ENCODE measurements at places on chromosomes 3 and 15. TPM values are rescaled to one million over a fixed set of nuclear protein-coding genes. Genes with fewer than 3 reads are reported as not detected.
A peak's percentile ranks its signal among the peaks of the same experiment; 100 is the strongest.

The GPR27 gene
- 11.2 TPM for total RNA-seq

DNA sequence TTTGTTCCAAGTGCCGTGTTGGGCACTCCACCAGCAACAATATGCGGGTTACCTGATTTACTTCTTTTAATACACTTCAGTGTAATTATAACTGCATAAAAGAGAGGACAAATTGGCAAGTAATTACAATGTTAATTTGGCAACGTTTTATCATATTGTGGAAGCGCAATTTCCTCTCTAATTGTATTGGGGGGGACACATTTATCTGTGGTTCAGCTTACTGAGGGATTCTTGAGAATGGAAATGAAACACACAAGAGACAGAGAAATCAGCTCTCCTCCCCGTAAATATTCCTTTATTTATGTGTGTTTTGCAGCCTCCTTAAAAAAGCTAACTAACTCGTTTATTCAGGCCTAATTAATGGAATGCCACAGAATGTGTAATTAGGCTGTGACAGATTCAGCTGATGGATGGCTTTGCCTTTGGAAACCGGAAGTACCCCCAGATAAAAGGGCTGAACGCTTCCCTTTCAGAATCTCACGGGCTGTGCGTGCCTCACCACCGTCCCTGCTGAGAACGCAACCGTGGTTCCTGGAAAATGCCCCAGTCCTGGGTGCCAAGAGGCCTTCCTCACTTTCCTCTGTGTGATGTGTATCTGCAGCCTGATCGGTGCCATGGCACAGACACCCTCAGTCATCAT, 247.1 kb upstream of the ST8SIA2 start:
- no peak for DNase-seq

The CFAP92 gene
- 1.7 TPM for total RNA-seq

GRCh38 chr3:192188218-192188835, 539.0 kb downstream of the FGF12 start:
- DNase-seq = peak; percentile 36

GRCh38 chr3:88985491-88985890, 121.9 kb upstream of the EPHA3 start:
- DNase-seq = no peak

GRCh38 chr3:193897288-193897687, 238.7 kb upstream of the HES1 start:
- DNase-seq = no peak

- no peak for DNase-seq
Measured at GRCh38 chr3:156770699-156771414, 55.3 kb upstream of the LEKR1 start.

The ACY1 gene
- total RNA-seq = 42.1 TPM

DNA sequence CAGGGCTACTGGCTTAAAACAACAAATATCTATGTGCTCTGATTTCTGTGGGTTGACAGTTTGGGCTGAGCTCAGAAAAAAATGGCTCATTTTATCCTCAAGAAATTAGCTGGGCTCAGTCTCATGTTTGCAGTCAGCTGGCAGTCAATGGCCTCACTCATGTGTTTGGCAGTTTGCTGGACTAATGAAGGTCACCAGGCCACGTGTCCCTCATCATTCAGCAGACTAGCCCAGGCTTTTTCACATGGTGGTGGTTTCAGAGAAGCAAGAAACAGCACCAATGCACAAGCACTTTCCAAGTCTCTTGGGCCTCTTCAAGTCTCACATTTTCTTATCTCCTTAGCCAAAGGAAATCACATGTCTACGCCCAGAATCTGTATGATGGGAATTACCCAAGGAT, 478.3 kb upstream of the PPP2R3A start:
- DNase-seq = no peak

DNA sequence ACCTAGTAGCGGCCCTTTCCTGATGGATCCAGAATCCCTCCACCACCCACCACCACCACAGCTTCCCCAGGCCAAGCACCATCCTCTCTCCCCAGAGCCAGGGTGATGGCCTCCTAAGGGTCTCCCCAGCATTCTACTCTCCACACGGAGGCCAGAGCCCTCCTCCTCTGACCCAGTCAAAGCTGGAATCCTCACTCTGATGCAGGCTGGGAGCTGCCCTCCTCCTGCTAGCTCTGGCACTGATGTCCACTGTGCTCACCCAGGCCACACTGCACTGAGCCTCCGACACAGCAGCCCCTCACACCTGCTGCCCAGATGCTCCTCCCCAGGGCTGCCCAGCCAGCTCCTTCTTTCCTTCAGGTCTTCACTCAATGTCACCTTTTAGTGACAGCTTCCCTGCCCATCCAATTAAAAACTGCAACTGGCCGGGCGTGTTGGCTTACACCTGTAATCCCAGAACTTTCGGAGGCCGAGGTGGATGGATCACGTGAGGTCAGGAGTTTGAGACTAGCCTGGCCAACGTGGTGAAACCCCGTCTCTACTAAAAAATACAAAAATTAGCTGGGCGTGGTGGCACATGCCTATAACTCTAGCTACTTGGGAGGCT, 21.0 kb downstream of the XXYLT1 start:
- DNase-seq = no peak

GRCh38 chr3:63933459-63933858, 21.3 kb upstream of the SCAANT1 start:
- no peak for DNase-seq

The FRMD5 gene
- 0.36 TPM for total RNA-seq

The NEK10 gene
- 9.1 TPM for total RNA-seq

The ARHGEF3 gene
- total RNA-seq = 21.6 TPM

DNA sequence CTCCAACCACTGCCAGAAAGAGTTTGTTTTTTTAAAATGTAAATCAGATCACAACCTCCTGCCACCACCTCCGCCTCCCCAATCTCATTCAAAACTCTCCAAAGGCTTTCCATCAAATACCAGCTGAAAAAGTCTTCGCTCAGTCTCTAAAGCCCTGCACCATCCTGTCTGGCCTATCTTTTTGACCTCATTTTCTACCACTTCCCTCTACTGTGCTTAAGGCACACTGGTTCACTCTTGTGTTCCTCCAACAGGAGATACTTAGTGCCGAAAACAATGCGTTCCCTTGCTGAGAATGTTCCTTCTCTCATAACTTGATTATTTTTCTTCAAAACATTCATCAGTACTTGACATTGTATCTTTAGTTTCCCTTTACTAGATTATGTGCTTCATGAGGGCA, 3.5 kb downstream of the BTBD1 start:
- DNase-seq = no peak

- no peak for DNase-seq
Measured at GRCh38 chr3:44825264-44825925, 36.3 kb upstream of the TMEM42 start.

DNA sequence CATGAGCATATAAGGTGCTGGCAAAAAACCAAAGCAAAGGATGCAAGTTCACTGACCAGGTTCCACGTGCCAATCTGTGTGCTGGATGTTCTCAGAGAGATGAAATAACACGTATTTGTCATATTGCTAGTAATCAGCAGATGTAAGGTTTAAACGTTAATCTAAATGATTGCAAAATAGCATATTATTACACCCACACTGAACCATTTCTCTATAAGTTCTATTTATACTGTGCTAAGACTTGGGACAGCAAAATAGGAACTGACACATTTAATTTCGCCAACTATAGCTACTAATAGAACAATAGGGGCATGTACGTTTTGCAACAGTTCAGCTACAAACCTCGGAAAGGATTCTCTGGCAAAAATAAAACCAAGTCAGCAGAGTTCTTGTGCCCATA, 350.3 kb upstream of the ZNF385D start:
- no peak for DNase-seq

- DNase-seq = no peak
Measured at GRCh38 chr3:66537735-66538134, 36.9 kb upstream of the LRIG1 start.

DNA sequence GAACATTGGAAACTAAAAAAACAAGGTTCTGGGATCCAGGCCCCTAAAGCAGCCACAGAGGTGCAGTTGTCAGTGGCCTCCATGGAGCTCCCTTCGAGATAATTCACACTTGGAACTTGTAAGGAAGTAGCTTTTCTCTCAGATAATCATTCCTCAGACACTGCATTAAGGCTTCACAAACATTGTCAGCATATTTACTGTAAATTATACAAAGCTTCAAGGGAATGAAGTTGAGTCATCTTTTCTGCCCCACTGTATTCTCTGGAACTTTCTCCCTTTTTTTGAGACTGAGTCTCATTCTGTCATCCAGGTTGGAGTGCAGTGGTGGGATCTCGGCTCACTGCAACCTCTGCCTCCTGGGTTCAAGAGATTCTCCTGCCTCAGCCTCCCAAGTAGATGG, 7.1 kb downstream of the BLOC1S6 start:
- no peak for DNase-seq

- peak; percentile 57 for DNase-seq
Measured at GRCh38 chr3:130850044-130850797, 43.7 kb upstream of the ATP2C1 start.

The TSC22D2 gene
- total RNA-seq = 9.6 TPM

DNA sequence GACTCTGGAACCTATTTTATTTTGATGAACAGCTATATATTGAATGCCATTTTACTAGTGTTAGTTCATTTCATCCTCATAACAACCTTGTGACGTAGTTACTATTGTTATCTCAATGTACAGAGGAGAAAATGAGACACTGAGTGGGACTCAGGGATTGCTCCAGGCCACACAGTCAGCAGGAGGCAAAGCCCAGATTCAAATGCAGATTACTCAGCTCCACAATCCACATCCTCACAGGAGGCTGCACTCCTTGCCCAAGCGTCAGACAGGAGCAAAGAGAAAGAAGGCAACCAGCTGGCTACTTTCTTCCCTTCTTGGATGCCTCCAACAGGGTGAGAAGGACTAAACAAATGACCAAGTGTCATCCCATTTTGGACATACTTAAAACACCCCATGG, 92.0 kb upstream of the CCDC54 start:
- no peak for DNase-seq

DNA sequence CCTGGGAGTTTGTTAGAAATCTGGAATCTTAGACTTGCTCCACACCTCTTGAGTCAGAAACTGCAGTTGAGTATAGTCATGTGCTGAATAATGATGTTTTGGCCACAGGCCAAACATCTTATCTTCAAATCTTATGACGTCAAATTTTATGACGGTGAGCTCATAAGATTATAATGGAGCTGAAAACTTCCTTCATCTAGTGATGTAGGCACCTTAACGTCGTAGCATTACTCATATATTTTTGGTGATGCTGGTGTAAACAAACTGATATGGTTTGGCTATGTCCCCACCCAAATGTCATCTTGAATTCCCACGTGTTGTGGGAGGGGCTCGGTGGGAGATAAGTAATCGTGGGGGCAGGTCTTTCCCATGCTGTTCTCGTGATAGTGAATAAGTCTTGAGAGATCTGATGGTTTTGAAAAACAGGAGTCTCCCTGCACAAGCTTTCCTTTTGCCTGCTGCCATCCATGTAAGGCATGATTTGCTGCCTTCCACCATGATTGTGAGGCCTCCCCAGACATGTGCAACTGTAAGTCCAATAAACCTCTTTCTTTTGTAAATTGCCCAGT, 268.0 kb upstream of the PROK2 start:
- DNase-seq = no peak

The ZKSCAN7 gene
- 5.6 TPM for total RNA-seq

- DNase-seq = no peak
Measured at GRCh38 chr3:8584661-8585060, 59.9 kb downstream of the SSUH2 start.

DNA sequence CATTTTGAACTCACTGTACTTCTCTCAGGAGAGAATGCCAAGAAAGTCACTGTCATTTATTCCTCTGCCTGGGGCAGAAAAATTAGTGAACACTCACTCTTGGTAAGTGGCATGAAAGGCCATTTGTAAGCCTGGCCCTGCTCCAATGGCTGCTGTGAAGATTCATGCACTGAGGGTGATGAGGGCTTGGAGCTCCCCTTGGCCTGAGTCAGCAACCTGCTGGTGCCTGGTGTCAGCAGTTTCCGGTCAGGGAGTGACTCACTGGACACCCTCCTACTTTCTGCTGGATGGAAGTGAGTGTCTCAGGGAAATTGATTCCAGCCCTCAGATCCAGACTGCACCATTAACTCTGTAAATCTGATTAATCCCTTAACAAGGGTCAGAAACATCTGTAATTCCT, 37.6 kb downstream of the TRA2B start:
- DNase-seq = no peak

DNA sequence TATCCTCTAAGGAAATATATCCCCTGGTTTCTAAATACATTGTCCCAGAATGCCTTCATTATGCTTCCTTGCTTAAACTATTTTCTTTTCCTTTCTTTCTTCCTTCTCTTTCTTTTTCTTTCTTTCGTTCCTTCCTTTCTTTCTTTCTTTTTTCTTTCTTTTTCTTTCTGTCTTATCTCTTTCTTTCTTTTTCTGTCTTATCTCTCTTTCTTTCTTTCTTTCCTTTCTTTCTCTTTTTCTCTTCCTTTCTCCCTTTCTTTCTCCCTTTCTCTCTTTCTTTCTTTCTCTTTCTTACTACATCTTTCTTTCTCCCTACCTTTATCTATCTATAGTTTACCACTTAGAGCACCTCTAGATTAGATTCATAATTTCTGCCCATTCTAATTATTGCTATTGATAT, 552.1 kb downstream of the PYDC2 start:
- no peak for DNase-seq

GRCh38 chr3:139109271-139109670, 64.6 kb upstream of the PRR23C start:
- no peak for DNase-seq
